ENCODE measurements at places on chromosomes 11 and 22.
A peak's percentile ranks its signal among the peaks of the same experiment; 100 is the strongest.

- no peak for DNase-seq
Measured at GRCh38 chr11:27313157-27313821, 49.7 kb downstream of the CCDC34 start.

DNA sequence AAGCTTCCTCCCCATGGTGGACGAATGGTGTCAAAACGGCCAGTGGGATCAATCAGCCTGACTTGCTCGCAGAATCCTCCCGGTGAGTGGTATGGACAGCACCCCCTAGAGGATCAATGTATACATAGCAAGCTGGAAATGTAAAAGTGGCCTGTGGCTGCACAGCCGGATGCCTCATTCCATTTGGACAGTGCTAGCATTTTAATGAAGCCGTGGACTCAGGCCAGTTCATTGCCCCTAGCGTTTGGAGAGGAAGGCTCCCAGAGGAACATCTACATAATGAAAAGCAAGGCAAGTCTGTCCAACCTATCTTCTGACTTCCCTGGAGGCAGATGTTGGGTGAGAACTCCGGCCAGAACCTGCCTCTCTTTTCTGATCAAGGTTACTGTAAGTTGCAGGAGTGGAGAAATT is 942.3 kb downstream of the NTM start:
- DNase-seq: no peak

- DNase-seq: no peak
Measured at GRCh38 chr11:6002202-6002699, 4.5 kb downstream of the OR56A4 start.

GRCh38 chr11:92892802-92893684 is 76.4 kb upstream of the MTNR1B start:
- DNase-seq: peak; percentile 61

- DNase-seq: peak; percentile 44
Measured at GRCh38 chr11:2314525-2315394, 12.9 kb downstream of the TSPAN32 start.

GRCh38 chr22:40138866-40139265 is 38.9 kb upstream of the TNRC6B start:
- no peak for DNase-seq

GRCh38 chr11:106187860-106188456 is 110.5 kb downstream of the AASDHPPT start:
- DNase-seq: no peak

- DNase-seq: no peak
Measured at GRCh38 chr11:57339328-57339727, 1.2 kb downstream of the P2RX3 start.
